ENCODE measurements at places on chromosomes 2 and 18.

DNA sequence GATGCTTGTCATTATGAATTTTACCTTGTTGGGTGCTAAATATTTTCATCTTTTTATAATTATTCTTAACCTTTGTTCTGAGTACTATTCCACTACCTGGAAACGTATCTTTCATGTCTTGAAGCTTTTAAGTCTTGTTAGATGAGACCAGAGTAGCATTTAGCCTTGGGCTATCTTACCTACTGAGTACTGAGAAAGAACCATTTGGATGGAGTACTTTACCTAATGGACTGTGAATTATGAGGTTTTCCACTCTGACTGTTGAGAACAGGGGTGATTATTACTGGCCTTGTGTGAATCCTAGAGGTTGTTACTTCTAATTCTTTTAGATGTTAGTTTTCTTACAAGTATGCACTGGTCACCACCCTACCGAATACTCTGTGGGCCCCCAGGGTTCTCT is 63.5 kb downstream of the CCDC102B start:
- DNase-seq, result no peak

GRCh38 chr2:219433666-219434467 is 776 bp upstream of the SPEG start:
- peak; percentile 25 for DNase-seq

DNA sequence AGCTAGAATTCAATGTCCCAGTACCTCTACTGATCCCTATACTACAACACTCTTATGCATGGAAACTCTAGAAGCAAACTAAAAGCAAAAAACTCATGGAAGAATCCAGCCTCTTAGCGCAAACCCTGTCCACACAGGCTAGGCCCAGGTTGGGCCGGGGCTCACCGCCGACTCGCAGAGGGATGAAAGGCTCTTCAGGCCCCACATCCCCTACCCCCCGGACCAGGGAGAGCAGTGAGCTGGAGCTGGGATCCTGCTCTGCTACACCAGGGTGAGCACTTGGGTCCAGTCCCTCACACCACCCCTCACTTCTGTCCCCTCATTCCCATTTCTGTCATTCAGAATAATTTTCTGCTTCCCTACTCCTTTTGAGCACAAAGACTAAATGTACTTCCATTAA is 2.0 kb downstream of the OST4 start:
- no peak for DNase-seq

DNA sequence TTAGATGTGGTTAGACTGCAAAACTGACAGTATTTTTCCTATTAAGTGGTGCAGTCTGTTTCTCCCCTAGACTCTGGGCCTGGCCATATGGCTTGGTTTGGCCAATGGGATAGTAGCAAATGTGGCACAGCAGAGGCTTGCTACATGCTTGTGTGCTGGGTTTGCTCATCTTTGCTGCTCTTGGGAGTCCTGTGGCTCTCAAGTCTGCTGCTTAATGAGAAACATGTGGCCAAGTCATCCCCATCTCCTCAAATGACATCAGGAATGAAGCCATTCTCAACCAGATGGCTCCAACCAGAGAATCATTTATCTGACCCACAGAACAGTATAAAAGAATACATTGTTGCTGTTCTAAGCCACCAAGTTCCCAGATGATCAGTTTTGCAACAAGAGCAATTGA is 57.1 kb upstream of the PAX3 start:
- DNase-seq, result no peak

DNA sequence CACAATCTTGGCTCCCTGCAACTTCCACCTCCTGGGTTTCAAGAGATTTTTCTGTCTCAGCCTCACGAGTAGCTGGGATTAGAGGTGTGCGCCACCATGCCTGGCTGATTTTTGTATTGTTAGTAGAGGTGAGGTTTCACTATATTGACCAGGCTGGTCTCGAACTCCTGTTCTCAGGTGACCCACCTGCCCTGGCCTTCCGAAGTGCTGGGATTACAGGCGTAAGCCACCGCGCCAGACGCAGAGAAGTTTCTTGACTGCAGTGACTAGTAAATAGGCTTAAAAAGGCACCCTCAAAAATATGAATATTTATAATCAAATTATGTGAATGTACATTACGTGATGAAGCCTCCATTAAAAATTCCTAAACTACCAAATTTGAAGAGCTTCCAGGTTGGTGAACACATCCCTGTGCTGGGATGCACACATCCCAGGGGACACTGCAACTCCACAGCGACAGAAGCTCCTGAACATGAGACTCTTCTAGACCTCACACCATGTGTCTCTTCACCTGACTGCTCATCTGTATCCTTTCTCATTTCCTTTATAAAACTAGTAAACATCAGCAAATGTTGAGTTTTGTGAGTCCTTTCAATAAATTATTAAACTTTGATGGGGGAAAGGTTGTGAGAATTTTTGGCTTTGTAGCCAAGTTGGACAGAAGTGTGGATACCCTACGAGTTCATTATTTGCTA is 203.3 kb upstream of the SPOPL start:
- no peak for DNase-seq

DNA sequence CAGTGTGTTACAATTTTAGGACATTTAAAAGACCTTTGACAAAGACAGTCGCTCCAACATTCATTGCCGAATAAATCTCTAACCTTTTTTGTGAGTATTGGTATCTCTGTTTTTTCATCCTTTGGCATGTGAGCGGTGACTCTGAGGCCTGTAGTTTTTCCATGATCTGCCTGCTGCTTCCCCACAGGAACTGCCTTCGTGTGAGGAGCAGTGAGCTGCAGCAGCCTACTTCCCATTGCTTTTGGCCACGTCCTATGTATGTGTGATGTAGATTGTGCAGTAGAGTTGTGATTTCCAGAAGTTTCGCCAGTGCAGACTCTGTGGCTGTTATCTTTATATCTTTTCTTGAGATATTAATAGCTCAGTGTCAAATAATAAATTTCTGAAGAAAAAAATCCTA is 79.8 kb downstream of the UGGT1 start:
- no peak for DNase-seq

DNA sequence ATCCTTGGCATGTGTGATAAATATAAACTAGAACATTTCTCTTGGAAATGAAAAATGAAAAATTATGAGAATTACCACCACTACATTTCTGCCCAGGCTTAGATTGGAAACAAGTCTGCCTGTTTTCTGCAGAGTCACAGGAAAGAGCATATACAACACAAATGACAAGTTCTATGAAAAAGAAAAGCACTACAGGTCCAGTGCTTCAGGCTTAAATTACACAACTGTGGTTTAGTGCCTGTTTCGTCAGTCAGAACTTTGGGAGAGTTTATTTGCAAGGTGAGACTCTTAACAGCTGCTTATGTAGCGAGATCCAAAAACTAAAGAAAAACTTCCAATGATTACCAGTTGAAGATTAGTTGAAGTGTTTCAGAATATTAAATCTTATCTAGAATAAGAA is 68.9 kb downstream of the RTN4 start:
- DNase-seq, result no peak

GRCh38 chr2:120330946-120331822 is 14.8 kb upstream of the INHBB start:
- DNase-seq, result no peak

DNA sequence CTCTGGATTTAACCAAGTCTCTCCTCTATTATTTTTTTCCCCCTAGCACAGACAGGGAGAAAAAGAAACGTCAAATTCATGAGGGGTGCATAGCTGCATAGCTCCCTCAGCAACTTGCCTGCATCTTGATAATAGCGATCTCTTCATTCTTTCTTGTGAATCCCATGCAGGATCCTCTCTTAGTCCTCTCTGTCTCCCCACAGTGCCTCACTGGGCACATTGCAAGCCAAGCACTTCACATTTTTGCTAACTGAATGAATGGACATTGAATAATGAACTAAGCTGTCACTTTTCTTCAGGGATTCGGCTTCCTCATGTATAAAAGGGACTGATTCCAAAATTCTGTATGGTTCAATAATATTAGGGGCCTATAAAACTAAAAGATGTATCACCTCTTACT is 2.9 kb upstream of the EPB41L3 start:
- DNase-seq, result no peak

- no peak for DNase-seq
Measured at GRCh38 chr2:162874412-162874811, 35.8 kb upstream of the KCNH7 start.

- DNase-seq, result no peak
Measured at GRCh38 chr2:114022360-114023085, 132.6 kb downstream of the ACTR3 start.

- DNase-seq, result no peak
Measured at GRCh38 chr18:52007105-52007504, 332.9 kb upstream of the DCC start.

GRCh38 chr2:1544478-1545069 is 131.3 kb downstream of the TPO start:
- DNase-seq, result no peak

DNA sequence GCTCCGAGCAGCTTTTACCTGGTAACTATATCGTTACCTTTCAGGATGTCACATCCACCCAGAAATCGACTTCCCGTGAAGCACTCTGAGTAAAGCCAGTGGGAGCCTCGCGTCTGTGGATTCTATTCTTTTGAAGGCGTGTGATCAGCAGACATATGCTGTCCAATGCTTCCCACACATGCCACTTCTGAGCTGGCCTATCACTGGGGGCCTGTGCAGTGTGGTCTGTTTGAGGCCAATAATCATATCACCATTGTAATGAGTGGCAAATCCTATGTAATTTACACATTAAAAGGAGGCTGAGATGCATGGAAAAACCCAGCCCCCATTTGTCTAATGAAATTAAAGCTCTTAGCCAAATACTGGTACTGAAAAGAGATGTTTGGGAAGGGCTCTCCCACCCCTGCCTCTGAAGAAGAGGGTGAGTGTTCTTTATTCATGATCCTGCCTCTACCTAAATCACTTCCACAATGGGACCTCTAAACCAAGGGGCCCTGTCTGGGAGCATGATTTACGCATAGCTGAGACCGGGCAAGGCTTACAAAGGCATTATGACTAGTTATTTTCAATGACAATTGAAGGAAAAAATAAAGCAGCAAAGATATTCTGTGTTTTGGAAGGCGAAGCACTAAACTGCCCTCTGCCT is 686.8 kb downstream of the ZEB2 start:
- no peak for DNase-seq

- DNase-seq, result no peak
Measured at GRCh38 chr18:79396431-79397246, 909 bp downstream of the NFATC1 start.

DNA sequence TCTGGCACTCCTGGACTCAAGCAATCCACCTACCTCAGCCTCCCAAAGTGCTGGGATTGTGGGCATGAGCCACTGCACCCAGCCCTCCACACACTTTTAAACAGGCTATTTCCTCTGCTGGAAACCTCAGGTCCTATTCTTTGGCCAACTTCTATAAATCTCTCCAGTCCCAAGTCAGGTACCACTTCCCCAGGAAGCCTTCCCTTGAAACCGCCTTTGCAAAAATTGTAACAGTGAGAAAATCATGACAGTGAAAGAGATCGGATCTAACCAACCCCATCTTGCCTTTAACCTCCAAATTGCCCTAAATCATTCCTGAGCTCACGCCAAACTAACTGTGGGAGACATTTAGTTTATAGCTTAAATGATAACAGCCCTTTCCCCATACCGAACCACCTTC is 67.3 kb upstream of the CABLES1 start:
- no peak for DNase-seq

- DNase-seq, result no peak
Measured at GRCh38 chr18:62106271-62106670, 80.6 kb downstream of the PIGN start.

- no peak for DNase-seq
Measured at GRCh38 chr18:61530681-61531080, 197.5 kb downstream of the CDH20 start.

GRCh38 chr18:59460072-59460420 is 101.0 kb upstream of the LMAN1 start:
- DNase-seq, result no peak

Data from stimulated activated CD8-positive, alpha-beta memory T cell treated with anti-CD3 and anti-CD28 coated beads, Interleukin-2, amount 100 ng/mL, for 48 hours (primary cell).